Tongue (tissue), 3 donors: ENCODE measurements at places on chromosomes 12 and 14.

DNA sequence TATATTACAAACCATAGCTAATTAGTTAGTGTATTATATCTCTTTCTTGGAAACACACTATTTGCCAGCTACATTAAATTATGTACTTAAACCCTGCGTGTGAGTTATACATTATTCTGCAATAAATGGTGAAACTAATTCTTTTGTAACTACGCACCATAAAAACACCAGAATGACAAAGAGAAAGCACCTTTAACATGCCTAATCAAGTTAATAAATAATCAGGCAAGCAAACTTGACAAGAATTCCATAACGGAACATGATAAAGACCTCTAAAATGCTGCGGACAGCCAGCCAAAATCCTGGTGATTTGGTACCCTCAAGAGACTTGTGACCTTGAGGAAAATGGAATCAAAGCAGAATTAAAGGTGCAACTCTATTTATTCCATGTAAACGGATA lies 375.3 kb upstream of the KITLG start:
- no peak for DNase-seq

GRCh38 chr12:125151284-125151683 lies 86.0 kb downstream of the AACS start:
- no peak for DNase-seq

GRCh38 chr14:74507085-74507484 lies 13.5 kb downstream of the ISCA2 start:
- no peak for DNase-seq

DNA sequence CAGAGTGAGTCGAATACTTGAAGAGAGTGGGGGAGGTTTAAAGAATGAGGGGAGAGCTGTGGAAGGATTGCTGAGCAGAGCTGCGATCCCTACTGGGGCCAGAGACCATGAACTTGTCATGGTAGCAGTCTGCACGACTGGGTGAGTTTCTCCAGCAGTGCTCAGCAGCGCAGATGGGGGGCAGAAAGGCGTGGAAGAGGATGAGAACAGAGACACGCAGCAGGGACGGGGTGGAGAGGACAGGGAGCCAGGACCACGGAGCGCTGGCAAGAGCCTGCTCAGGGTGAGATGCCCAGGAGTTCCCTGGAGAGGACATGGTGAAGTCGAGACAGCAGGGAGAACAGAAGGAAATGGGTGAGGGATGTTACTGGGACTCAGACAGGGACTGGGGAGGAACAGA lies 2.1 kb upstream of the AQP6 start:
- DNase-seq, result no peak

GRCh38 chr14:78162202-78162601 lies 8.0 kb upstream of the NRXN3 start:
- no peak for DNase-seq

DNA sequence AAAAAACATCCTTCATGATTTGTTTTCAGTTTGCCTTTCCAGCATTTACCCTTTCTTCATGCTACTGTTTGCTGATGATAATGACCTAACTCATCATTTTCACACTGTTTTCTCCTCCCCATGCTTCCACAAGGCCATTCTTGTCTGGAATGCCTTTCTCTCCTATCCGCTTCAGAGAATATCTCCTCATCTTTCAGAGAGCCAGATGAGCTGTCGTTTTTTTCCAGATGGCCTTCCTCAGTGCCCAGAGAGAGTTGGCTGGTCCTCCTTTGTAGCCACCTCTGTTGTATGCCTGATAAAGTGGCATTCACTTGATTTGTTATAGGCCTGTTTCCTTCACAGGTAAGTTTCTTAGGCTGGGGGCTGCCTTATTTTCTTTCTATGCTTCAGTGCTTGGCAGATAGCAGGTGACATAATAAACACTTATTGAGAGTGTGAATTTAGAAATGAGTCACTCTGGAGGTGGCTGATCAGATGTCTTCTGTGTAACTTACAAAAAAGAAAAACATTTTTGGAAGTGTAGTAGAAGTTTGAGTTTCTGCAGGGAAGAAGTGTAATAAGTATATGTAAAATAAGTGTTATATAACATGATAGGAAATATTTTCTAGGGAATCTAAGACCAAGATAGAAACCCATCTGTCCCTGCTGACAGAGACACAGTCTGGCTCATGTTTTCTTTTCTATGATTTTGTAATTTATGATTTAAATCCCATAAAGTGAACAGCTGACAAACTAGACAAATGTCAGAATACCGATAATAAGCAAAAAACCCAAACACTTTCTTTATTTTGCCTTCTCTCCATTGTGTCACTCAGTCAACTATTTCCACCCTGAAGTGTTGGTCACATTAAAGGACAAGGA lies 174.5 kb downstream of the DACT1 start:
- DNase-seq, result no peak

GRCh38 chr14:90062127-90062794 lies 467 bp downstream of the KCNK13 start:
- DNase-seq, result no peak

GRCh38 chr14:24430682-24431568 lies 1.2 kb downstream of the KHNYN start:
- DNase-seq, result peak; percentile 54

DNA sequence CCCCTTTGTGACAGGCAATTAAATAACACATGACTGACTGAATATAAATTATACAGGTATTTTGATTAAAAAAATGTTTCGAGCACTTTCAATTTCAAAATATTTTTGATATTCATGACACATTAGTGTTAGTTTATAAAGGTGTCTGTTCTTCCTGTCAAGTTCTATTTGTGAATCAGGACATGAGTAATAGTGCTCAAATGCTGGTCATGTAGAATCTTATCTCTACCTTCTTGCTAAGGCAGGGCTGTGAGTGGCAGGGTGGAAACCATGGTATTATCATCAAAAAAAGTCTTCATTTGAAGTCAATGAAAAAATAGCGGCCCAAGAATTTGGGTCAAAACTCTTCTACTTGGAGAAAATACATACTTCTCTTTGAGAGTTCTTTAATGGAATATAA lies 250.2 kb downstream of the DACT1 start:
- no peak for DNase-seq

DNA sequence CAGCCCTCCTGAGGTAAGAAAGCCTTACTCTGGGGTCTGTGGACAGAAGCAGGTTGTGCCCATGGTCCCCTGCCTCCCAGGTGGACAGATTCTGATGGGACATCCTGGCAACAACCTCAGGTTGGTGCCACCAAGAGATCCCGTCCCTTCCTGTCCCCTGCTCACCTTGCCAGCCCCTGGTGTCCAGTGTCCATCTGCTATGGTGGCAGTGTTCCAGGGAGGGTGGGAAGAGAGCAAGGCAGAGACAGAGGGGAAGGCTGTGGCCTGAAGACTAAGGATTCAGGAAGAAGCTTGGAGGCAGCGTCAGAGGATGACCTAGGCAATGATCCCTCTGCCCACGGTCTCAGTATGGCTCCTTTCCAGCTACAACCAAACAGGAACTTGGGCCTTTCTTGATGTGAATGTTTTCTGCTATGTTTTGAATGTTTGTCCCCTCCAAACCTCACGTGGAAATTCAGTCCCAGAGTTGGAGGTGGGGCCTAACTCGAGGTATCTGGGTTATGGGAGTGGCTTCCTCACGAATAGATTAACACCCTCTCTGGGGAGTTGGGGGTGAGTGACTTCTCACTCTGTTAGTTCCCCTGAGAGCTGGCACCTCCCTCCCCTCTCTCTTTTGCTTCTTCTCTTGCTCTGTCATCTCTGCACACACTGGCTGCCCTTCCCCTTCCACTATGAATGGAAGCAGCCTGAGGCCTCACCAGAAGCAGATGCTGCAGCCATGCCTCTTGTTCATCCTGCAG lies 26.9 kb downstream of the IQSEC3 start:
- no peak for DNase-seq

DNA sequence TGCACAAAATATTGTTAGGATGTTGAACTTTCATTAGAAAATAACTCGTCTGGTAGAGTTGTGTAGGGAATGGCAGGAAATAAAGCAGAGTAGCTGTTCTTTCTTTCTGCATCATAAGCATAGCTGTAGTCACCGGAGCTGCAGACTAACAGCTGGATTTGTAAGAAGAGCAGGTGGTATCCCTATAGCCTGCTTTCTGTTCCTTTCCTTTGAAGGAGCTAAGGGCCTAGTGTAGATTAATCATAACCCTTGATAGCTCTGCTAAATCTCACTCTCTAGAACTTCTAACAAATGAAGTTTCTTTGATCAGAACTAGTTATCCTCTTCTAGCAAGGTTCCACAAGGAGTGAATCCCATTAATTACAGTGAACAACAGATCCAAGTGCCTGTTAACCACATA lies 3.5 kb downstream of the LMO3 start:
- peak; percentile 26 for DNase-seq

- DNase-seq, result no peak
Observed at GRCh38 chr14:84202486-84202885, 1327.5 kb upstream of the FLRT2 start.

- DNase-seq, result no peak
Observed at GRCh38 chr12:131631230-131631629, 79.7 kb upstream of the SFSWAP start.

DNA sequence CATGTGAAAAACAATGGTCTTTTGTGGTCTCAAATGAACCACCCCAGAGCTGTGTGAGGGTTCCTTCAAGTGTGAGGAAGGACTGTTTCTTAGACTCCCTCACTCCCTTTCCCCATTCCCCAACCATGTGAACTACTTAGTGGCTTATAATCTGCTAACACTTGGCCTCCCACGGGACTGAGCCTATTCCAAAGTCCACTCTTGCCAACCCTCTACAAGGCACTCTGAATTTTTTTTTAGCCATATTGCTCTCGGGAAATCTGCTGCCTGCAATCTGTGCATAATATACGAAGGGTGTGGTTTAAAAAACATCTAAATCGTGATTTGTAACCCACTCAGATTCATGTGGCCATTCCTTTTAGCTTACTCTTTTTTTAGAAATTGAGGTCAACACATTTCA lies 2.6 kb downstream of the SVOP start:
- no peak for DNase-seq

- no peak for DNase-seq
Observed at GRCh38 chr14:105665247-105665950, 139.0 kb downstream of the TMEM121 start.

DNA sequence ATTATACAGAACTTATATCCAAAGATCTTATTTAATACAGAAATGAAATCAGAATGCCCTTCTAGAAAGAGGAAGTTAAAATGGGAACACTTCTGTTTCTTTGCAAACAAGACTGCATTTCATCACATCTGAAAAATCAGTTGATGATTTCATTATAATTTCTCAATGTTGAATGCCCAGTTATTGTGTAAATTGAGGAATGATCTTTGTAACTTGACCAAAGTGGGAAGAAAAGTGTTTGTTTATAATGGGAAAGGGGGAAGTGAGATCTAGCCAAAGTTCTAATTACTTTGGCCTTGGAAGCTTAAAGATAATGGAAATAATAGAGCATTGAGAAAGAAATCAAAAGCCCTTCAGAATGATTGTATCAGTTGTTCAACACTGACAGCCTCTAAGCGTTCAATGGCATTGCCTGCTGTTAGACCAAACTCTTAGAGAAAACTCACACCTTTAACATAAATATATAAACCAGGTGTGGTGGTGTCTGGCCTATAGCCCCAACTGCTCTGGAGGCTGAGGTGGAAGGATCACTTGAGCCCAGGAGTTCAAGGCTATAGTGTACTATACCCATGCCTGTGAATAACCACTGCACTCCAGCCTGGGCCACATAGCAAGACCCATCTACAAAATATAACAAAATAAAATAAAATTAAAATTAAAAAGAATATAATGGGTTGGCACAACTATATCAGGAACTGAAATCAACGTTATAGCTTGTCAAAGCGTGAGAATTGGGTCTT lies 9.9 kb upstream of the LYZ start:
- no peak for DNase-seq

DNA sequence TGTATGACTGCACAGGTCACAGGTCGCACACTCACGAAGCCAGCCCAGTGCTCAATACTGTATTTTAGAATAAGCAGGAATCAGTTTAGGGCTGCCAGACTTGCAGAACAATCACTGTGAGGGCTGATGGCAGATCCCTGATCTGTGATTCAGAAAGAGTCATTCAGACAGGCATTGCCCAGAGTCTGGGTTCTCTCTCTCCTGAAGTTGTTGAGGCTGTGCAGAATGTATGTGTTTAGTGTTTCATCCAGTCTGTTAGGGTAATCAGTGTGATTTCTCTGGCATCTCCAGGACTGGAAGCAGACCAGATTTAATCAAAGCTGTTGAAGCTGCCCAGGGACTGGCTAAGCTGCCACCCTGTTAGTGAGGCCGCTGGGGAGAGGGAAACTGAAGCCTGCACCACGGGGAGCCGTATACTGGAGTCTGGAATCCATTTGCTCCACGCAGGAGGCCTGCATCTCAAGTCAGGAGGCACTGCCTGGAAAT lies 69.3 kb downstream of the ETV6 start:
- no peak for DNase-seq

DNA sequence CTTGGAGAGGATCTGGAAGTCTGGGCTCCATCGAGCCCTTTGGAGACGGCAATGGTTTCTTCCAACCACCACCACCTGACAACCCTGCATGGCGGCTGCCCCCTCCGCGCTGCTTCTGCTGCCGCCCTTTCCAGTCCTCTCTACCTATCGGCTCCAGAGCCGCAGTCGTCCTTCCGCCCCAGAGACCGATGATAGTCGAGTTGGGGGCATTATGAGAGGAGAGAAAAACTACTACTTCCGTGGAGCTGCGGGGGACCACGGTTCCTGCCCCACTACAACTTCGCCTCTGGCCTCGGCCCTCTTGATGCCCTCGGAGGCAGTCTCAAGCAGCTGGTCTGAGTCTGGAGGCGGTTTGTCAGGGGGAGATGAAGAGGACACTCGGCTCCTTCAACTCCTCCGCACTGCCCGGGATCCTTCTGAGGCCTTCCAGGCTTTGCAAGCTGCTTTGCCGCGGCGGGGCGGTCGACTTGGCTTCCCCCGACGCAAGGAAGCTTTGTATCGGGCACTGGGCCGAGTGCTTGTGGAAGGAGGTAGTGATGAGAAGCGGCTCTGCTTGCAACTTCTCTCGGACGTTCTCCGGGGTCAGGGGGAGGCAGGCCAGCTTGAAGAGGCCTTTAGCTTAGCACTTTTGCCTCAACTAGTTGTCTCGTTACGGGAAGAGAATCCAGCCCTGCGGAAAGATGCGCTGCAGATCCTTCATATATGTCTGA lies 499 bp downstream of the TOGARAM1 start:
- peak; percentile 81 for DNase-seq

GRCh38 chr12:104888481-104888880 lies 69.6 kb downstream of the SLC41A2 start:
- no peak for DNase-seq

DNA sequence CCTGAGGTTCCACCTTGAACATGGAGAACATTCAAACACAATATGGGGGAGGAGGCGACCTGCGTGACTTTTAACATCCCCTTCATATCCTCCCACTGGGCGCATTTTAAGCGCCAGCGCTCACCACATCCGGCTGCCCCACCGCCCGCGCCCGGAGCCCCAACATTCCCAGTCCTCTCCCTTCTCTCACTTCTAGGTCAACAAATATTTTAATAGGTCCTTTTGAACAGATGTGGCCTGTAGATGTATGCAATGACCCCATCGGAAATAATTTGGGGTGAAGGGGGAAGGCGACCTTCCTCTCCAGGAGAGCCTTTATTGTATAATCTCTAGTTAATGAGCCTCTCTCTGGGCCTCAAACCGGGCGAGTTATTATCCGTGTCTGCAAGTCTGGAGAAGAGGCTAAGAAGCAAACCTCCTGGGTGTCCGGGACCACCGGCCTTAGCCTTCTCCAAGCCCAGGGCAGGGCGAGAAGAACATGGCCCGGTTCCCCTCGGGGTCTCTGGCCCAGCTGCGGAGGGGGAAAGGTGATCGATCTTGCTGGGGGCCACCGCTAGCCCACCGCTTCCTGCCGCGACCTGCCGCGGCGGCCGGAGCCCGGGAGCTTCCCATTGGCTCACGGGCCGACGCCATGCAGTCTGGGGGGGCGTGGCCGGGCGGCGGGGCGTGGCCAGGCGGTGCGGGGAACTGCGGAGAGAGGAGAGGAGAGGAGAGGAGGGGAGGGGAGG lies 83.2 kb upstream of the HMGA2 start:
- DNase-seq, result peak; percentile 95
